Tibial nerve (tissue), 4 donors: ENCODE measurements at places on chromosomes 4 and X.

GRCh38 chrX:84487365-84488353 lies 14.6 kb downstream of the HDX start:
- H3K4me1 ChIP-seq: no peaks in the 10 kb centered on the region
- H3K27ac ChIP-seq: no peak overlapping the region
- DNase-seq: no peak
- no peaks in the 10 kb centered on the region for H3K36me3 ChIP-seq
- H3K27me3 ChIP-seq: no peaks in the 10 kb centered on the region
- H3K4me3 ChIP-seq: no peak overlapping the region

DNA sequence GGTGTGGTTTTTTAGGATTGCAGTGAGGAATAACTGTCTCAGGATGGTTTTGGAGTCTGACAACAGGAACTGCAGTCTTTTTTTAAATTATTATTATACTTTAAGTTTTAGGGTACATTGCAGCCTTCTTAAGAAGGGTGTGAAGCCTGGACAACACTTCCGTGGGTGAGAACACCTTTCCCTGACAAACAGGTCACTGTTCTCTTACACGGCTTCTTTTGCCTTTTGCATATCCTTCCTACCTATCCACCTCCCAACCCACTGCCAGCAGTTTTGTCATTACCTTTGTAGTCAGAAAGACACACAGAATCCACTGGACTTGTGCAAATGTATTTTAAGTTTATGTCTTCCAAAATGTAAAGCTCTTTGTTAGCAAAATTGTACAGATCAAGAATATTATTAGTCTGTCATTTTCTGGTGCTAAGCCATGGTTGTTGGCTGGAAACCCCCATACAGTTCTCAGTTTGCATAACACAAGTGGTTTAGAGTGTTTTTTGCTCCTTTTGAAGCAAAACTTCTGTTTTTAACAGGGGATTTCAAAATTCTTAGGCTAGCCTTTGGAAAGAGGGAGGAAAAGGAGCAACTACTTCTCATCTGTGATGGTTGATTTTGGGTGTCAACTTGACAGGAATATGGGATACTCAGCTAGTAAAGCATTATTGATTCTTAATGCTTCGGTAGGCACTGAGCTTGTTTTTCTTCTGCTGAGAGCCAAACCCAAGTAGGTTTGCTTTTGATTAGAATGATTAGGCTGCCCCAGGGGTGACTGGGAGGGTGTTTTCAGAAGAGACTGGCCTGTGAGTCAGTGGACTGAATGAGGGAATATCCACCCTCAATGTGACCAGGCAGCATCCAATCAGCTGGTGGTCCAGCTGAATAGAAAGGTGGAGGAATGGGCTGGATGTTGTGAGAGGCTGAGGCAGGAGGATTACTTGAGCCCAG lies 29.4 kb upstream of the KLHL2 start:
- no peaks in the 10 kb centered on the region for H3K27me3 ChIP-seq
- H3K4me3 ChIP-seq: no peak overlapping the region
- no peaks in the 10 kb centered on the region for H3K4me1 ChIP-seq
- H3K27ac ChIP-seq: no peak overlapping the region

- no peak overlapping the region for H3K27ac ChIP-seq
- DNase-seq: no peak
- no peaks in the 10 kb centered on the region for H3K27me3 ChIP-seq
- no peaks in the 10 kb centered on the region for H3K36me3 ChIP-seq
- H3K4me1 ChIP-seq: no peaks in the 10 kb centered on the region
- H3K4me3 ChIP-seq: no peak overlapping the region
These were observed 373.1 kb downstream of the NAF1 start for GRCh38 chr4:162793571-162793970.

DNA sequence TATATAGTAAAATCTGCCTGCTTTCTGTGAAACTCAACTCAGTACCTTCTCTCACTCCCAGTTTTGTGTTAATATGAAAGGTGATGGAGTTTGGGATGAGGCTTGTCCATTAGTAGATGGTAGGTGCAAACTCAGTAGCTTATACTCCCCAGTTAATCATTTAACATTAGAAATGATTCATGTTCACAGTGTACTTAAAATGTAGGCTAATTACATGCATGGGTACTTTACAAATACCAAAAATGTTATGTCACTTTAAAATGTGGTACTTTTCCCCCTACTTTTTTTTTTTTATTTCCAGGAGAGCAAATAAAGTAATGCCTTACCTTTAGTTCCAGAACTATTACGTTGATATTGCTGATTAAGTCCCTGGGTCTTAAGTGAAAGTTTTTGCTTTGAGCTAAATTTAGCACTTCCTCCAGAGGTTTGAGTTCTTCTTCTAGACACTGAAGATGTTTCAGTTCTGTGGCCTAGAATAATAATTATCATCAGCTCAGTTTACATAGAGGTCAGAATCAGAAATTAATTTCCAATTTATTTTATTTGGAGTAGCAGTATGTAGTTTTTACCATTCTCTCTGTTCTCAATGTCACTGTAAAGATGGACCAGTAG lies 3.0 kb downstream of the IL2 start:
- H3K27me3 ChIP-seq: no peaks in the 10 kb centered on the region
- H3K27ac ChIP-seq: no peak overlapping the region
- H3K4me3 ChIP-seq: no peak overlapping the region

DNA sequence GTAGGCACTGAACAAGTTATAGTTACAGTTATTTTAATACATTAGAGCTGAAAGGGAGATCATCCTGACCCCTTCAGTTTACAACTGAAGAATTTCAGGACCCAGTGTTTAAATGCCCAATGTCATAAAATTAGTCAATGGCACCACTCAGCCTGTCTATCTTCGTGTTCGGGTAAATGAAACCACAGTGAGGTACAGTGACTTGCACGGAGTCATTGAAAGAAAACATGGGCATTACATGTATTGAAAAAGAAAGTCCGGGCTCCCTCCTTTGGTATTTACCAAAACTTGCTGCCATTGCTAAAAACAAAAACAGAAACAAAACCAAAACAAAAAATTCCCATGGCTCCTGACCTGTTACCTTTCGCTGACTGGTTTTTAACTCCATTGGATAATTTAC lies 131.7 kb downstream of the SH2D1A start:
- H3K4me3 ChIP-seq: no peak overlapping the region
- no peaks in the 10 kb centered on the region for H3K4me1 ChIP-seq
- no peak overlapping the region for H3K27ac ChIP-seq
- no peaks in the 10 kb centered on the region for H3K27me3 ChIP-seq
- no peaks in the 10 kb centered on the region for H3K36me3 ChIP-seq

GRCh38 chr4:73770917-73771316 lies 30.5 kb downstream of the CXCL8 start:
- DNase-seq: no peak
- H3K4me1 ChIP-seq: peaks cover 7% of the 10 kb centered on the region
- no peaks in the 10 kb centered on the region for H3K36me3 ChIP-seq
- no peaks in the 10 kb centered on the region for H3K27me3 ChIP-seq
- no peak overlapping the region for H3K4me3 ChIP-seq
- no peak overlapping the region for H3K27ac ChIP-seq

DNA sequence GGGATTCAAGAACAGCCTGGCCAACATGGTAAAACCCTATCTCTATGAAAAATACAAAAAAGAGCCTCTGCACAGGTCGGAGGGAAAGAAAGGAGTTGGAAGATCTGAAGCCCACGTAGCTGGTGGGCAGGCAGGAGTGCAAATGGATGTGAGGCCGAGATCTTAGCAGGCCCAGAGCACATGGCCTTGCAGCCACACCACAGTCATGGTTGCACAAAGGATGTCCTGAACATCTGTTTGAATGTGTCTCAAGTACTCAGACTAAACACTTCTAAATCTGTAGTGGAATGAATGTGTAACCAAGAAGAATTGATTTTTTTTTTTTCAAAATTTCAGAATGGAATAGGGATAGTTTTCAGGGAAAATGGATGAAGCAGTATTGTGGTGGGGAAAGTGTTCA lies 10.8 kb downstream of the CA5B start:
- peaks cover 31% of the 10 kb centered on the region for H3K4me1 ChIP-seq
- no peak for DNase-seq
- H3K36me3 ChIP-seq: no peaks in the 10 kb centered on the region
- H3K27me3 ChIP-seq: no peaks in the 10 kb centered on the region

DNA sequence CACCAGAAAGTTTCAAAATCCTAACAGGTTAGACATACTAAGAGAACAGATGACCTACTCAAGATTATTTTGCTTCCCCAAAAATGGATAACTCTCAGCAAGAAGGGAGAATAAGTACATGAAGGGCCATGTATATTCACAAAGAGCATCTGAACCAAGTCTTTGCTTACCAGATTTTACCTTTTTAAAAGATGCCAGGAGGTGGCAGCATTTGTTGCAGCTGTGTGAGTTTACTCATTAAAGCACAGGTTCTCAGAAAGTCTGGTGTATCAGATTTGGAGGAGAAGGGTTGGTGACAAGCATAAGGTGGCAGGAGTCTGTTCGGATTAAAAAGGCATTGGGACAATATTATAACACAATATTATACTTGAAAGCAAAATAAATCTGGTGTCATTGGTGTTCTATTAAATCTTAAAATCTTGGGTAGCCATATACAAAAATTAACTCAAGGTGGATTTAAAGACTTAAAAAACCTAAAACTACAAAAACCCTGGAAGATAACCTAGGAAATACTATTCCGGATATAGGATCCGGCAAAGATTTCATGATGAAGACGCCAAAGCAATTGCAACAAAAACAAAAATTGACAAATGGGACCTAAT lies 51.3 kb upstream of the NFKB1 start:
- peak; percentile 63 for DNase-seq
- H3K36me3 ChIP-seq: no peaks in the 10 kb centered on the region
- H3K27me3 ChIP-seq: no peaks in the 10 kb centered on the region
- no peak overlapping the region for H3K27ac ChIP-seq
- no peak overlapping the region for H3K4me3 ChIP-seq
- H3K4me1 ChIP-seq: no peaks in the 10 kb centered on the region
